ENCODE measurements at places on chromosomes 11 and 22.

DNA sequence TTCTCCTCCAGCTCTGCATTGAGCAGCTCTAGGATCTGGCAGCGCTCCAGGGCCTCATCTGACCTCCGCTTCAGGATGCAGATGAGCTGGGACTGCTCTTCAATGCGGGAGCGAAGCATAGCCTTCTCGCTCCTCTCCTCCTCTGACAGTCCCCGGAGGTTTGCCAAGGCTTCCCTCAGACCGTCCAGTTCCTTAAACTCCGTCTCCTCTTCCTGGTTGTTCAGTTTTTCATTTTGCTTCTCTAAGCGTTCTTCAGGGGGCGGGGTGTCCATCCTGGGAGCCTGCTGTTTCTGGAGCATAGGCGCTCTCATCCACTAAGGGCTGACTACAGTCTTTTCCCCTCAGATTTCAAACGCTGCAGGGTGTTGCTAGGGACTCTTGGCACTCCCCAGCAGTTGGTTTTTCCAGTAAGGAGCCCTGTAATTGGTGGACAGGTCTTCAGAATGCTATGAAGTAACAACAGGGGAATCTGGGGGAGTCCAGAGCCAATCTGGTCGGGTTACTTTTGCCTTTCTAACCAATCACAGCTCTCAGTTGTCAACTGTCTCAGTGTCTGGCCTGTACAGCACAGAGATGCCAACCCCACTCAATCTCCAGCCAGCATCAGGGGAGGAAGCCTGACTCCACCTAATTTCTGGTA, at the start of gene CCDC89:
TSS of gene CCDC89 (minus strand) at position 376 of the 640 bp plus-strand sequence. CDS start at position 311, 65 bp downstream.
- no peak for DNase-seq

DNA sequence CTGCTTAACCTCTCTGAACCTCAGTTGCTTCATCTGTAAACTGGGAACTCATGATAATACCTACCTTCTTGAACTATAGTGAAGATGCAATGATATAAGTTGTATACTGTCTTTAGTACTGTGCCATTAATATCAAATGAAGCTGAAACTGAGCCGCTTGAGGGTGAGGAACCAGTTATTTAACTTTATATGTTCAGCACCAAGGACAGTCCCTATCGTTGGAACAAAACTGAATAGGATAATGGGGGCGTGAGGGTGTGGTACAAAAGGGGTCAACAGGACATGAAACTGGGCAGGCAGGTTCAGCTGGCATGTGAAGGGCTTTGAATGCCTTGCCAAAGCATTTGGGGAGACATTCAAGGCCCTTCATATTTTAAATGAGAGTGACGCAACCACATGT, 112.6 kb downstream of the C11orf91 start:
- no peak for DNase-seq

DNA sequence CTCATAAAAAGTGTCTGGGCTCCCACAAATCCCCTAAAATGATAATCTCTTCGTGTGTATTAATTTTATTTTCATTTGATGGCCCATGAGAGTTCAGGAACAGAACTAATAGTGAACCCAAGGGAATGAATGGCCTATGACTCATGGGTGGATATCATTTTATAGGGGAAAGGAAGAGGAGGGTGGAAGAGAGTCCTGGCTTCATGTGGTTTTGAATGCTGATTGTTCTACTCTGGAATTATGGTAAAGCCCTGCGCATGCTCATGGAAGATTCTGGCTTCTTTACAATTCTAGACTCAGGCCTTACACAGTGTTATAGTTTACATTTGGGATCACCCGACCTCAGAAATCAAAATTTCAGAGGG, 35.2 kb downstream of the MAML2 start:
- DNase-seq: no peak

DNA sequence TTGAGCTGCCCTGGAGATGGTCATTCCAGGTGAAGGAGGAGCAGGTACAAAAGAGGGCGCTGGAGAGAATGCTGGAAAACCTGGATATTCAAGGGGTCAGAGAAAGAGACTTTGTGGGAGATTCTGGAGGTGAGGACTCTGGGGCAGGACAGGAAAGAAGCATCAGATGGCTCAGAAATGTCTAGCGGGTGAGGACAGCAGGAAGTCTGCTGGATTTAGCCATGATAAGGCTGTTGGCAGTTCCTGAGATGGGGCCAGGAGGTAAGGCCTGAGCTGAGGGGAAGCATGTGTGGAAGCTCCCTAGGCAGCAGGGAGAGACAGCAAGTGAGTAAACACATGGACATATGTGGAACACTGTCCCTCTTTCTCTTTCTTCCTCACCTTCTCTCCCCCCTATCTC, 1.5 kb downstream of the UPB1 start:
- no peak for DNase-seq

GRCh38 chr11:135033540-135033939, 621.5 kb upstream of the B3GAT1 start:
- no peak for DNase-seq

DNA sequence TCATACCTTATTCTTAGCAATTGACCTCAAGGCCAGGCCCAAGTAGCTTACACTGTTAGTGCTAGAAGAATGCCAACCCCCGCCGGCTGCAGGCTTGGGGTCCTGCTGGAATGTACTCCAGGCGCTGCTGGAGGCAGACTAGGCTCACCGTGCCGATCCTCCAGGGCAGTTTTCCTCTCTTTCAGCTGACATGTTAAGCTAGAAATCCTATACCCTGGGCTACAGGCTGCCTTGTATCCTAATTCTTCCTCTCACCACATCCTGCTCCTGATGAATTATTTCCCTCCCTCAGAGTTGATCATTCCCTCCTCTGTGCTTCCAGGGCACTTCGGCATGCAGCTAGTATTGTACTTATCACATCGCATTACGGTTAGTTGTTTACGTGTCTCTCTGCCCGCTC, 3.4 kb downstream of the SPTBN2 start:
- no peak for DNase-seq

DNA sequence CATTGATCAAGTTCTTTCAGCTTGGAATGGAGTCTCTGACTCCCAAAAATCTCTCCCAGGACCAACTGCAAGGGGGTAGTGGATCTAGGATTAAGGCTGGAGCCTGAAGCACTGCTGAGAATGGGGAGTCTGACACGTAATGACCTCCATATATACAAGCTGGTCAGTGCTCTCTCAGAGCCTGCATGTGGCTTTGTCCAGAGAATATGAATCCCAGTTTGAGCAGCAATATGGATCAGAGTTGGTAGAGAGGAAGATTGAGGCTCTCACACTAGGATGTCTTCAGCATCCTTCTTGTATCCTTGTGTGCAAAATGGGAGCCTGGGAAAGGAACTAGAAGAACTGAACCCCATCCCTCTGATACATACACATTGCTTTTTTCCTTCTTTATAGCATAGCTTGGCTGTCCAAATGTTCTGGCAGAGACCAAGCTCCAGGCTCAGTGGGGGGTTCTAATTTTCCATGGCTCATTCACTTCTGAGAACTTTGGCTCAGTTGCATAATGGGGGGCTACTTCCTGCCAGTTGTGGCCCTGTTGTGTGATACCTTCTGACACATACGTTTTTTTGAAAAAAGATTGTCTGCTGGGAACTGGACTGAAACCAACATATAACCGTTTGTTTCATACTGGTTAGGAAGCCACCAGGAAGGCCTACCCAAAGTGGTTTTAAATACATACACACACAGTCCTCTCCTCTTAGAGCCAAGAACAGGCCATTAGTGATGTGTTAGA, 138.2 kb downstream of the ETS1 start:
- no peak for DNase-seq

- DNase-seq: no peak
These were observed 152.4 kb upstream of the TTC12 start for GRCh38 chr11:113161711-113162591.

GRCh38 chr22:49720279-49720959, 107.3 kb downstream of the BRD1 start:
- DNase-seq: no peak

DNA sequence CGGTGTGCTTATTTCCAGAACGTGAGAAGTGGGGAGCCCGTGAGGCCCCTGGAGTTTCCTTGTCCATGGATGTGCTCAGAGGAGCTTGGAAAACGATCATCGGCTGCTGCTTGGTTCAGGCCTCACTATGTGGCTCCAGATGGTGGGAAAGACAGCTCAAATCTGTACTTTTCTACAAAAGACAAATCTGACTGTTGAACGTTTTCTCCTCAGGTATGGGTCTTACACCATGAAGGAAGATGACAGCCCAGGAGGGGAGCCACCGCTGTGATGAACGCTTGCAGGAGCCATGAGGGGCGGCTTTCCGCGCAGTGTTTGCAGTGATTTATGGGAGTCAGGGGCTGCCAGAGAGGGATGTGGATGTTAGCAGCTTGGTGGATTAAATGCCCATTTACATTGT, 109.4 kb upstream of the E2F8 start:
- DNase-seq: no peak

DNA sequence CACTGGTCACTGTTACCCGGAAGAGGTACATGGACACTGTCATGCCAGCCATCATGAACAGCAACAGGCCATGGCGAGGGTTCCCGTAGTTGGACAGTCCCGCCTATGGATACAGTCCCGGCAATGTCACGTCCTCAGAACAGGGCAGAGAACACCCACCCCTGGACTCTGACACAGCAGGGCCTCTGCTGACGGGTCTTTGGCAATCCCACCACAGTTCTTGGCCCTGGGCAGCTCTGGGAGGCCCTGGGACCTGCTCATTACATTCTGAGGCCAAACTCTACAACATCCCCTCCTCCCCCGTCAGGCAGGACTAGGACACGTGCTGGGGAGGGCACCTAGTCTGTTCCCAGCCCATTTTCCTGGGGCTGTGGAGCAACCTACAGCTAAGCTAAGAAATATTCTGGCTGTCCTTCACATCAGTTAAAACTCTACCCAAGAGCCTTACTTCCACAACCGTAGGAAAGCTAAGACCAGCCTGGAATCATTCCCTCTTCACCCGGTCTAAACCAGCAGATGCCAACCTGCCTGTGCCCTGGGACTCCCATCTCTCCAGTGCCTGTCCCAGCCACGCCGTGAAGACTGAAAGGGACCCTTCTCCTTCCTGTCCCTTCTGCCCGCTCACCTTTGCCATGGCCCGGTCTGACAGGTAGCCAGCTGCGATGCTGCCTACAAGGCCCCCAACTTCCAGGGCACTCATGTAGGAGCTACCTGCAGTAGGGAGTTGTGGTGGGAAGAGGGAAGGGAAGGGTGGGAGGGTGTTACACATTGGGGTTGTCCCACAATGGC, 4.5 kb downstream of the SLC37A4 start:
- DNase-seq: no peak

DNA sequence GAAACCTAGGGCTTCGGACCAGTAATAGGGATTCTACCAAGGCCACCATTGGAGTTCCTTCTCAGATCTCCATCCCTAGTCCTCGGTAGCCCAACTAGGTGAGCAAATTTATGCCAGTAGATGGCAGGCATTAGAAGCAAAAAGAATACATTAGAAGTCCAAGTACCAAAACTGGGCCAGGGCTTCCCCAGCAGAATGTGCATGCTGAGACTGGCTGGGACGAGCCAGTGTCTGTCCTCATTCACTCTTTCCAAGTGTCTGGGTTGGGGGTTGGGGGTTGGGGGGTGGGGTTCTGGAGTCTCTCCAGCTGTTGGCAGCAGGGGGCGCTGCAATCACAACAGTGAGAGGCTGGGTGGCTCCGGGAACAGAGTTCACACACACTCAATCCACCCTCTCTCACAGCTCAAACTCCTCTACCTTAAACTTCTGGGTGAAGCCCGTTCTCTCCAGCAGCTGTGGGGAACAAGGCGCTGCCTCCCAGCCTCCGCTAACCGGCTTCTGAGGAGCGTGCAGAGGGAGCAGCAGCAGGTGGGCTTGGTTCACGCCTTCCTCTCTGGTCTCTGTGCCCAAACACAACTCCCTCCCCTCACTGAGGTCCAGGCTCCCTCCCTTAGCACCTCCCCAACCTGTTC, 57.5 kb downstream of the BTG4 start:
- DNase-seq: peak; percentile 42

- DNase-seq: no peak
These were observed 557.9 kb upstream of the CADM1 start for GRCh38 chr11:116062129-116062489.

GRCh38 chr11:30424844-30425243, 101.9 kb downstream of the ARL14EP start:
- DNase-seq: no peak

DNA sequence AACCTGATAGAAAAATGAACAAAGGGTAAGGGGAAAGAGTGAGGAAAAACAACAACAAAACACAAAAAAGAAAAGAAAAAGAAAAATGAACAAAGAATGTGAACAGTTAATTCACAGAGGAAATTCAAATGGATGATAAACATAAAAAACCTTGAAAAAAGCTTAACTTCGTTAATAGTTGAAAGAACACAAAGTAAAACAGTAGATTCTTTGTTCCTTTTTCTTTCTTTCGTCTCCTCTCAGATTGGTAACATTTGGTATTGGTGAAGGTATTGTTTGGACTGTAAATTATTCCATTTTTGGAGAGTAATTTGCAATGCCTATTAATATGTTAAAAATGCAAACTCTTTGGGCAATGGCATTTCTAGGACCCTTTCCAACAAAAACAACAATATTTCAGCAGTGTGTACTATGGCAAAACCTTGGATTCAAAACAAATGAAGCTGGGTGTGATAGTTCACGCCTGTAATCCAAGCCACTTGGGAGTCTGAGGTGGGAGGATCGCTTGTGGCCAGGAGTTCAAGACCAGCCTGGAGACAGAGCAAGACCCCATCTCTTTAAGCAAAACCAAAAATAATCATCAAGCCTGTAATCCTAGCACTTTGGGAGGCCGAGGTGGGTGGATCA, 3.3 kb upstream of the BACE1 start:
- DNase-seq: no peak

GRCh38 chr11:82969811-82970210, 68.3 kb downstream of the DDIAS start:
- DNase-seq: no peak

GRCh38 chr22:22802339-22802970, 85.2 kb upstream of the IGLL5 start:
- no peak for DNase-seq

GRCh38 chr22:36588285-36588684, 59.3 kb upstream of the EIF3D start:
- no peak for DNase-seq

- peak; percentile 43 for DNase-seq
These were observed 66.9 kb downstream of the KCNQ1 start for GRCh38 chr11:2511421-2512369.

DNA sequence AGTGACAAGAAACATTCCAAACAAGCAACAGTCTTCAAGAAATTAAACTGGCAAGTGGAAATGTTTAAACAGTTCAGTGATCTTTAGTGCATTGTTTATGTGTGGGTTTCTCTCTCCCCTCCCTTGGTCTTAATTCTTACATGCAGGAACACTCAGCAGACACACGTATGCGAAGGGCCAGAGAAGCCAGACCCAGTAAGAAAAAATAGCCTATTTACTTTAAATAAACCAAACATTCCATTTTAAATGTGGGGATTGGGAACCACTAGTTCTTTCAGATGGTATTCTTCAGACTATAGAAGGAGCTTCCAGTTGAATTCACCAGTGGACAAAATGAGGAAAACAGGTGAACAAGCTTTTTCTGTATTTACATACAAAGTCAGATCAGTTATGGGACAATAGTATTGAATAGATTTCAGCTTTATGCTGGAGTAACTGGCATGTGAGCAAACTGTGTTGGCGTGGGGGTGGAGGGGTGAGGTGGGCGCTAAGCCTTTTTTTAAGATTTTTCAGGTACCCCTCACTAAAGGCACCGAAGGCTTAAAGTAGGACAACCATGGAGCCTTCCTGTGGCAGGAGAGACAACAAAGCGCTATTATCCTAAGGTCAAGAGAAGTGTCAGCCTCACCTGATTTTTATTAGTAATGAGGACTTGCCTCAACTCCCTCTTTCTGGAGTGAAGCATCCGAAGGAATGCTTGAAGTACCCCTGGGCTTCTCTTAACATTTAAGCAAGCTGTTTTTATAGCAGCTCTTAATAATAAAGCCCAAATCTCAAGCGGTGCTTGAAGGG, 6.0 kb downstream of the MALAT1 start:
- peak; percentile 46 for DNase-seq

- DNase-seq: no peak
These were observed 18.7 kb downstream of the MMP10 start for GRCh38 chr11:102761646-102762238.
